Stimulated activated CD8-positive, alpha-beta memory T cell treated with anti-CD3 and anti-CD28 coated beads, Interleukin-4, amount 100 ng/mL, for 1 hour (primary cell): ENCODE measurements at places on chromosomes 4 and X.

GRCh38 chr4:88567591-88567990 is 24.7 kb upstream of the HERC3 start:
- DNase-seq: no peak

DNA sequence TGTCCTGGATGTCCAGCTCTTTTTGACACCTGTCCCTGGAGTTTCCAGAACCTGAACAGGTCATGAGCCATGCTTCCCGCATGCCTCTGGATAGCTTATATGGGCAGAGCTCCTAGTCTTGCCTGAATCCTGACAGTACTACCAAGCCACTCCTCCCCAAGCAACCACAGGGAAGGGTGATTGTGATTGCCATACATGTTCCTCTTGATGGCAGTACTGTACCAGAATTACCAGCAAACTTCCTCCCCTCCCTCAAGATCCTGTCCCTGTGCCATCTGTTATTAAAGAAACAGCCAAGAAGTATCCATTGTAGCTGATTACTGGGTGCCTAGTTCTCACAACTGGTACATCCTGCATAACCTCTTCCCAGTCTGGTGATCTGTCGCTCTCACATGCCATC is 264.3 kb upstream of the AGTR2 start:
- no peak for DNase-seq

GRCh38 chr4:144872508-144873225 is 225.3 kb downstream of the ANAPC10 start:
- no peak for DNase-seq

GRCh38 chr4:113106108-113106507 is 56.7 kb downstream of the ANK2 start:
- no peak for DNase-seq

GRCh38 chr4:6969826-6970800 is 60.5 kb downstream of the TBC1D14 start:
- DNase-seq: no peak

- no peak for DNase-seq
These were observed 103.6 kb downstream of the RTL3 start for GRCh38 chrX:78555401-78555980.

- no peak for DNase-seq
These were observed 47.5 kb upstream of the GALNT7 start for GRCh38 chr4:173121076-173121561.

DNA sequence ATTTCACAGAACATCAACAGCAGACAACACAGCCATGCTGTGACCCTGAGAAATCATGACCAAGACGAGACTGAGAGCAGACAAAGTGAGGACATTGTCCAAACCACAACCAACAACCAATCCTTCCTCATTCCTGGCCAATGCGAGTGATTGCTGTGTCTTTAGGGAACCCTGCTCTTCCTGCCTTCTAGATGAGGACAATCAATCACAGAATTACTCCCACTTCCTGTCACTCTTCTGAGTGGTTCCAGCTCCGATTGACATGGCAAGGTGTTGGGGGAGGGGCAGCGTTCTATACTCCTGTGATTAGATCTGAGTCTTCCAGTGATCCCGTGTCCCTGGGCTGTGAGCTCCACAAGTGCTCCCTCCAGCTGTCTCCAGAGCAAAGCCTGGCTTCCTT is 227.8 kb downstream of the STIM2 start:
- DNase-seq: no peak

DNA sequence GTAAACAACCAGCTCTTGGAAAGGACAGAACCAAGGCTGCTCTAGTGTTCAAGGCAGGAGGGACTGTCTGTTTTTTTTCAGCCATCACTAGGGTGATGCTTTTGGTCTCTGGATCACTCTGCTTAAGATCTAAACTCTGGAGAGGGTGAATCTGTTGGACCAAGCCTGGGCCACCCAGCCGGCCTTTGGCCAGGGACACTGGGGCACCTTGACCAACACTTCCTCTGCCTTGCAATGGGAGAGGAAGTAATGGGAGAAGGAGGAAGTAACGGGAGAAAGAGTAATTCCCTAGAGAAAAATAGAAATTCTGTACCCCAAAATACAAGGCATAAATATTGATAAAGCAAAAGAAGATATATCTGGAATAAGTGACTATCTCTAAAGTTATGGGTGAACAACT is 12.9 kb downstream of the CHRNA9 start:
- DNase-seq: no peak

- no peak for DNase-seq
These were observed 69.9 kb downstream of the AMELX start for GRCh38 chrX:11363069-11363594.

DNA sequence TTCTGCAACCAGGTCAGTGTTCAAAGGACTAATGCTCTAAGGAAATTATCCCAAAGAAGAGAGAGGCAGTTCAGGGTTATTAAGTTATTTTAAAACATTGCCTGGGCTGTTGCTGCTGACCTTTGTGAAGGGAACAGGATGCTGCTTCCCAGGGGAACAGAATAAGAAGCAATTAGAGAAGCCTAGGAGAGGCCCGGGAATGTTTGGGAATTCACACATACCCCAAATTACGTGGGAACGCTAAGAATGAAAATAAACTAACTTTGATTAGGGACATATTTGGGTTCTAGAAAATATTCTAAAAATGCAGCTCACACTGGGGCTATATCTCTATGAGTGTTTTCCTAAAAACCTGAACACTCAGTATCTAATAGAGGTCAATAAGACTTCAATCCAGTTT is 243.1 kb upstream of the FTHL17 start:
- DNase-seq: no peak

DNA sequence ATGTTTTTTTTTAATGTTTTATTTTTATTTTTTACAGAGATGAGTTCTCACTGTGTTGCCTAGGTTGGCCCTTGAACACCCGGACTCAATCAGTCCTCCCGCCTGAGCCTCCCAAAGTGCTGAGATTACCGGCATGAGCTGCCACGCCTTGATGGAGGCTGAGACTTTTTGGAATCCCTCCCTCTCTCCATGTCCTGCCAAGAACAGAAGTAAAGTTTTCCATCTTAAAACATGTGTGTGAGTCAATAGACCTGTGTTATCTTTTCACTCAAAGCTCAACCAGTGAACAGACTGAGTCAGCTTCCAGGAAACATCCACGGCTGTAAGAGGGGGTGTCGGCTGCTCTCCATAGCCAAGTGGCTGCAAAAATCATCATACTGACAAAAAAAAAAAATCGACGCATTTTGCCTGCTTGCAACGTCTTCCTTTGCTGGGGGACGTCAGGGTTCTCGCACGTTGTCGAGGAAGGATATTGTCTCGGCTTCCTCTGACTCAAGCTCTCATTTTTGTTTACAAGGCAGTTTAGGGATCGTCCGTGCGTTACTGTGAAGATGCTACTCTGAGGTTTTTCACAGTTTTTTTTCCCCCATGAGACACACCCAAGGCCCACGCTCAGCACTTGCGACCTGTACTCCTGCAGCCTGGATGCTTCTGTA is 10.0 kb upstream of the ASMTL start:
- peak; percentile 22 for DNase-seq

DNA sequence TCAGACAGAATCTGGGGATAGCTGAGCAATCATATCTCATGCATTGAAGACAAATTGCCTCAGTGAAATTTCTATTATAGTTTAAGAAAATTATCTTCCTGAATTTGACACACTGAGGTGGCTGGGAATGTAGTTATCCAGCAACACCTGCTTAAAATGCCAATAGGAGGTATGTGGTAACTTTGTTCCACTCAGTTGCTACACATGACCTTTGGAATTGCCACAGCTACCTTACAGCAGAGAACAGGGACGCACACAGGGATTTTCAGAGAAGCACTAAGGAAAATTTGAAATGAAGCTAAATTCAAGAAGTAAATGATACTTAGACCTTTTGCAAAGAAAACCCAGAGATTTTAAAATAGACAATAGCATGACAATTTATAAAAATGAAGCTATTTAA is 264.6 kb downstream of the IL1RAPL1 start:
- no peak for DNase-seq

GRCh38 chr4:119755599-119755998 is 127.0 kb upstream of the PDE5A start:
- DNase-seq: no peak

GRCh38 chr4:184197536-184198082 is 20.1 kb downstream of the ENPP6 start:
- DNase-seq: no peak

DNA sequence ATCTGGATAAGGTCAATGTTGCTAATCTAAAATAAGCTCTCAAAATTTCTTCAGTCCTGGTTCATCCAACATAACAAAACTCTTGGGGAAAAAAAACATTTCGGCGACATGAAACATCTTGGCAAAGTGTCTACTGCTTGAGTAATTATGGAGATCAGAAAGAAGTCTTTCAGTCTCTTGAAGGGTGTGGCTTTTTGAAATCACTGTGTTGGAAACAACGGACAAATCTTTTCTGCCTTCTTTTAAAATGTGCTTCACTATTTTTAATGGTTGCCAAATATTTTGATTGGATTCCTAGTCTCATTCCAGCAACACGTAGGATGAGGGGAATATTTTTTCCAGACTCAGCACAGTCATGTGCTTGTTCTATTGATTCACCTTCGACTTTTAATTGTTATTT is 138.6 kb downstream of the KLHL8 start:
- no peak for DNase-seq

- no peak for DNase-seq
These were observed 6.6 kb downstream of the PLP1 start for GRCh38 chrX:103783196-103783595.

GRCh38 chrX:78945186-78945912 is at the start of gene P2RY10:
Gene P2RY10 (plus strand): TSS chrX:78945391. CDS start chrX:78960521, 15,130 bp downstream.
- no peak for DNase-seq

DNA sequence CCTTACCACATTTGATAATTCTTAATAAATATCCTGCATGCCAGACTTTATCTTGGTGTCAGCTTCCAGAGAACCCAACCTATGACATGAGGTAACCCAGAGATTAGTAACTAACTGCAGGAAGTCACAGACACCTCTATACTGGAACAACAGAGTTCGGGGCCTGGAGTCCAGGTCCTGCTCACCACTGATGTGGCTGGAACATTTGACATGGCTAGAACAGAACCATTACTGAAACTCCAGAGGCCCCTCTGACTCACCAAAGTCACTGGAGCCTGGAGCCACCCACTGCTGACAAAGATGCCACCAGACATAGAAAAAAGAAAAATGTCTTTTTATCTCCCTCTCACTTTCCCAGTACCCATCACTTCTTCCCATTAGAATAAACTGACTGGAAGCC is 403.7 kb downstream of the MID1IP1 start:
- no peak for DNase-seq

DNA sequence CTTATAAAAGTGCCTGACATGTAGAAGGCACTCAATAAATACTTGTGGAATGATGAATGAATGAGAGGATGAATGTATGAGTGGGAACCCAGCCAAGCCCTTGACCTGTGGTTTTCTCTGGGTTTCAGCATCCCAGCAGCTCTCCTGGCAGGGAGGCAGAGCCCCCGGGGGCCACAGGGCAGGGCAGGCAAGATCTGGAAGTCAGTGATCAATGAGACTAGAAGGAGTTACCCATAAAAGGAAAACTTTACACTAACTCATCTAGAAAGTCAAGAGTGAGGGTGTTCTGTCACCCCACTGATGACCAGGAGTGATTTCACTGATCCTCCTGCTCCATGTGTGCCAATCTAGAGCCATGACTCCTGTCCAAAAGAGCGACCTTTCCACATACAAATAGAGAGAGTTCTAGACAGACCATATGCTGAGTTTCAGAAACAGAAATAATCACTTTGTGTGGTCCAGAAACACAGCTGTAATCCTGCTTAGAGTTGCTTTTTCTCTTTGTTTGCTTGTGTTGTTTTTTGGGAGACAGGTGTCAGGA is 37.4 kb downstream of the MGARP start:
- DNase-seq: no peak

GRCh38 chr4:27305246-27305645 is 444.6 kb downstream of the STIM2 start:
- no peak for DNase-seq

- no peak for DNase-seq
These were observed 56.9 kb upstream of the ADRA2C start for GRCh38 chr4:3709061-3709845.

DNA sequence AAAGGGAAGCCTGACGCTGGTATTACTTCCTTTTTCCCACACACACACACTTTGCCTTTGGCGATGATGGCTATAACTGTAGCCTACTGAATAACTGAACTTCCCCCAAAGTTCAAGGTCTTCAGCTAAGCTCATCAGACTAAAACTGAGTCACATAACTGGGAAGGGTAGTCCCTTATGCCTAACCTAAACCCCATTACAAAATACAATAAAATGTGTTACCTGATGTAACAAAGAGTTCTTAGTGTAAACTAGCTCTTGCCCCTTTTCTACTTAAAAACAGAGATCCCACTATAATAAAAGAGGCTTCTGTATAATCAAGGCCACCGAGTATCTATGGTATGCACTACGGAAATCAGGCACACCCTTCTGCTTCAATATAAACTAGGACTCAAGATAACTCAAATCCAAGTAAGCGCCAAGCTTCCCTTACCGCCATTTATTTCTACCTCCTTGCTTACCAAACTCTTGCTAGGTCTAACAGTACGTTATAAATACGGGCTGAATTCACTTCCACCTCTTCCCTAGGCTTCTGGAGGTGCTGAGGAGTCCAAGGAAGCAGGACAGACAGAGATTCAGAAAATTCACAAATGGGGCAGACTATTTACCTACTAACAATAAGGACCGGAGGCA is 2.4 kb downstream of the OTUD4 start:
- no peak for DNase-seq

- DNase-seq: no peak
These were observed 367.5 kb upstream of the CTSO start for GRCh38 chr4:156321203-156321602.

DNA sequence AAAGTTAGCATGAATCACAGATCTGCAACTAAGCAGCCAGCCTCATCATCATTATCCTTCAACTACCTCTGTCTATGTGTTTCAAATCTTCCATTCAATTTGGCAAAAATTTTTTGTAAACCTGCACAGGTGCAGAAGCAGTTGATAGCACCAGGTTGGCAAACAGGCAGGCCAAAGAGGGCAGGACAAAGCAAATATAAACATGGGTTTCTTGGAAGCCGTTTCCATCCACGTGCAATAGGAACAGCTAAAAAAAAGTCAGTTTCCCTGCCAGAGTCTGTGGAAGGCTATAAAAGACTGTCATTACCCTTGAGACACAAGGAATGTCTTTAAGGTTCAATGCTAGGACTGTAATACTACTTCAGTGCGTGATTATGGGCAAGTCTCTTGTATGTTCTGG is 253.2 kb downstream of the PDHA2 start:
- DNase-seq: no peak

DNA sequence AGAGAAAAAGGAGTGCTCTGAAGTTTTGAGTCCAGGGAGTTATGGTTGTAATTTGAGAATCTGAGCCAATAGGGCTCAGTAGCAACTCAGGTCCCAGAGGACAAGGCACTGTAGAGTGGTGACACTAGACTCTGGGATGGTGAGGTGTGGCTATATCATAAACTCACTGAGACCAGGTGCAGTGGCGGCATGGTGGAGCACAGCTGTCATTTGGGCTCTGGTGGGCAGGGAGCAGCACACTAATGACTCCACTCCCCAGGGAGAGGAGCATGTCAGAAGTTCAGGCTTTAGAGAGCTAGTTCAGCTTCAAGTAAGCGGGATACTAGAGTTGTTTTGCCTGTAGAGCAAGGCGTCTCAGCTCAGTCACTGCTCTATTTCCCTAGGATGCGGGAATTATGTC is 165.4 kb upstream of the USP38 start:
- no peak for DNase-seq

- no peak for DNase-seq
These were observed 230.3 kb upstream of the PGRMC2 start for GRCh38 chr4:128517739-128518510.
